ENCODE measurements at places on chromosomes 16 and 17.

DNA sequence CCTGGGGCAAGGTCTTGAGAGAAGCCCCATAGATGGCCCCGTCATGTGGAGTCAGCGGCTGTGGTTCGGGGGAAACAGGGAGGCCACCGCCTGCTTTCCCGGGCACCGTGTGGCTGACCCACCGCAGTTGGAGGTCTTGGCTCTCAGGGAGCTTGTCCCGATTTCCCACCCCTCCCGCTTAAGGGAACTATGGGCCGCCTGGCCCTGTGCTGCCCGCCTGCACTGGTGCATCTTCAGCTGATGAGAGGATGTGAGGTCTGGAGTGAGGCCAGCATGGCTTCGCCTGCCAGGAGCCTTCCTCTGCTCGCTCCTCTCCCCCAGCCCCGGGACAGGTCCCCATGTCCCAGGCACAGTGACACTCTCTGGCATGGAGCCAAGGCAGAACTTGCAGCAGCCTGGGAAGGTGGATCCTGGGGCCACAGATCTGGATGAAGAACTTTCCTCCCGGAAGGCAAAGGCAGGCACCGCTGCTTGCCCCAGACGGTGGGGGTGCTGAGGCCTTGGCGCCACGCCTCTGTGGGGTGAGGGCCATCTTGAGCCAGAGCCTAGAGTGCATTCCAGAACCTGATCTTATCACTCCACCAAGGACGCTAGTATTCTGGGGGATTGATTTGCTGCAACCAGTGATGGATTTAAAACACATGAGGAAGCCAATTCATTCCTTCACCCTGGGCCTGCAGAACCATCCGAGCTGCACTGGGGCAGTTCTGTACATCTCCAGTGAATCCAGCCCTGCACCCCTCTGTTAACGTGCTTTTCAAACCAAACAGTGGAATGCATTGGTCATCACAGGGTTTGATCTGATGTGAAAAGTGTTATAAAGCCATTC is 178.6 kb upstream of the TNRC6C start:
- DNase-seq, result no peak

- DNase-seq, result no peak
Measured at GRCh38 chr16:68781784-68782183, 44.7 kb downstream of the CDH1 start.

GRCh38 chr16:89556750-89557689 is 3.5 kb upstream of the RPL13 start:
- peak; percentile 70 for DNase-seq

- DNase-seq, result peak; percentile 65
Measured at GRCh38 chr17:40612599-40613244, 34.9 kb downstream of the SMARCE1 start.

DNA sequence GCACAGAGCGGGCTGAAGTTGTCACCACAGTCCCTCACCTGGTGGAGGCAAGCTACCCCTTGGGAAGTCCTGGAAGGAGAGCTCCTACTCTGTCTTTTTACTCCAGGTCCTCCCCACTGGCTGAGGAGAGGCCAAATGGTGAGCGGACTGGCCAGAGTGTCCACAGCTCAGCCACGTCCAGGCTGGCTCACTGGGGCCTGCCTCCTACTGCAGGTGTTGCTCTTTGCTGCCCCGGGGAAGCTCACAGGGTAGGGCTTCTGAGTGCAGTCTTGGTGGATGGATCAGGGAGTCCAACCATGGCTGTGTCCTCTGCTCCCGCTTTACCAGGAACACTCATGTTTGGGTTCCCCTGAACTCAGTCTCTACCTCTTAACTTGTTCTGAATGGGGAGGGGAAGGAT is 2.7 kb downstream of the B9D1 start:
- DNase-seq, result no peak

DNA sequence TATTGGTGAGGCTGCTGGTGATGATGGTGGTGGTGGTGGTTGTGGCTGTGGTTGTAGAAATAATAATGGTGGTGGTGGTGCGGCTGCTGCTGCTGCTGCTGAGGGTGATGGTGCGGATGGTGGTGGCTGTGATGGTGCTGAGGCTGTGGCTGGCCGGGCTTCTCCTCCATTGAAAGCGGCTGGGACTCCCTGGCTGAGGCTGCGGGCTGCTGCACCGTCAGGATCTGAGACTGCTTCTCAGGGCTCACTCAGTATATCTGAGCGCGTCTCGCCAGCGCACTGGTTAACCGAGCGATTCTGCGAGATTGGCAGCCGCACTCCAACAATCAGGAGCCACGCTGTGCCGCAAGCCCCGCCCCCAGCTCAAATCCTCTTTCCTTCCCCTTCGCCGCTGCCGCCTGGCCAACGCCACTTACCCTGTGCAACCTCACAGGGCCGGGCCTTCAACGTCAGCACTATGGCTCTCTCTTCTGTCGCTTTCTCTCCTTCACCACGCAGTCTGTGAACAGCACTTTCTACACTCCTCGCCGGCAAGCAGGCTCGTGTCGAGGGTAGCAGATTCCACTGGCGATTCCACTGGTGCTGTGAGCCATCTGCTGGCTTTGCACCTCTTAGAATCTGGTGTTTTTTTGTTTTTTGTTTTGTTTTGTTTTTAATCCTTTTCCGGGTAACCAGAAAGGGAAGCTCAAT is at the start of gene NUFIP2:
NUFIP2 (minus strand) TSS at position 259 of the 690 bp plus-strand sequence; CDS start at position 170, 89 bp downstream.
- peak; percentile 95 for DNase-seq

Measured in activated T-helper 1 cell treated with anti-CD3 and anti-CD28 coated beads, Interleukin-2, amount 50 U/mL, for 16 hours (primary cell).